ENCODE measurements at places on chromosomes 1 and 21.

GRCh38 chr1:115547696-115548095 is 94.1 kb upstream of the VANGL1 start:
- DNase-seq = no peak

DNA sequence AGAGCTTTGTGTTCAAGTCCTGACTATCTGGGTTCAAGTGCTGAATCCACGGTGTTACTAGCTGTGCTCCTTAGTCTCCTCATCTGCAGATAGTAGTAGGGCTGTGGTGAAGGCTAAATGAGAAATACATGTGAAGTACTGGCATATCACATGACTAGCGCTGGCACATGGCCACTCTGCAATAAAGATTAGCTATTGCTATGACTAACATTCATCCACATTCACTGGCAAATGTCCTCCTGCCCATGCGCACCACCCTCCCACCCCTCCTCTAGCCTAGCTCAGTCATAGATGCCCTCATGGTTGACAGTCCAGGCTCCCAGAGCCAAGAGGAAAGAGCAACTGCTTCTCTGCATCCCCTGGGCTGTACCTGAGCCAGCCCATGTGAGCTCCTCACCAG is 8.5 kb upstream of the COL8A2 start:
- DNase-seq = no peak

DNA sequence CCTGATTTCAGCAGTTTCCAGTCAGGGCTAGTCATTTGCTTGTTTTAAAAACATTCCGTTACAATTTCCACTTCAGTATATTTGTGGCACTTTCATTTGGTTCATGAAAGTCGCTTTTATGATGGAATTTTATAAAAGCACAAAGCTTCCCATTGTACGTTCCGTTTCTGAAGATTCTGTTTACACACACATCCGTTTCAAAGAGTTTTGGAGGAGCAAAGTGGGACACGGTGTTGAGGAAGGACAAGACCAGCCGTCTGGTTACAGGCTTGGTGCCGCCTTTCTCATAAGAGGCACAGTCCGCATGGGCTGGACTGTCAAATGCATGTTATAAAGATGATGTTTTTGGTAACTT is 60.3 kb downstream of the FAAP20 start:
- DNase-seq = no peak

GRCh38 chr1:29465755-29466154 is 229.4 kb downstream of the PTPRU start:
- no peak for DNase-seq

- DNase-seq = no peak
Observed at GRCh38 chr1:39173995-39174380, 30.5 kb upstream of the MACF1 start.

GRCh38 chr1:204660509-204660908 is 25.0 kb downstream of the LRRN2 start:
- DNase-seq = no peak

DNA sequence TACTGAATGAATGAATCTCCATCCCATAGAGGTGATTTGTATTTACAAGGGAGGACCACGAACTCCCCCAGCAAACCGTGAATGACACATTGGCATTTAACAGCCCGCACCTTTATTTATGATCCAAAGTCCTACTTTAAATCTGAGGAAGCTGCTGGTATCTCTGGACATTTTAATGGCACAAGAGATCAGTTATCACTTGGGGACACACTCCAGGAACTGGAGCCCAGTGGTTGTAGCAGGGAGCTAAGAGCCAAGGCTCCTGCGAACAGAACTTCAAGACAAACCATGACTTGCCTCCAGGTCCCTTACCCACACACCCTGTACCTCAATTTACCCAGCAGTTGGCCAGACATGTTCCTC is 1.2 kb downstream of the CTNNBIP1 start:
- DNase-seq = no peak

DNA sequence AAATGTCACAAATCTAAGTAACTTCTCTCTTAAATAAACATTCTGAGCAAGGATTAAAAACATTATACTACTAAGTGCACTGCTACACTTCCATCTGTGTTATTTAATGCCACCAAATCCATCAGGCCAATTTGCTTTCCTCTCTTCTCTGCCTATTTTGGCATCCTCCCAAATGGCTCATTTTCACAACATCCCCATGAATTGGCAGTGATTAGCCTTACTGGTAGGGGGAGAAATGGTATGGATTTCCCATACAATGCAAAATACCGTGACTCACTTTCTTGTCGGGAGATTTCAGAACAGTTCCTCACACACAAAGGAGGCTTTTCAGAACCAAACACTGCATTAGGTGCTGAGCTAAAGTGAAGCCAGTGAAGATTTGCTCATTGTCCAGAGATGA is 195.7 kb downstream of the MIS18A start:
- DNase-seq = no peak

DNA sequence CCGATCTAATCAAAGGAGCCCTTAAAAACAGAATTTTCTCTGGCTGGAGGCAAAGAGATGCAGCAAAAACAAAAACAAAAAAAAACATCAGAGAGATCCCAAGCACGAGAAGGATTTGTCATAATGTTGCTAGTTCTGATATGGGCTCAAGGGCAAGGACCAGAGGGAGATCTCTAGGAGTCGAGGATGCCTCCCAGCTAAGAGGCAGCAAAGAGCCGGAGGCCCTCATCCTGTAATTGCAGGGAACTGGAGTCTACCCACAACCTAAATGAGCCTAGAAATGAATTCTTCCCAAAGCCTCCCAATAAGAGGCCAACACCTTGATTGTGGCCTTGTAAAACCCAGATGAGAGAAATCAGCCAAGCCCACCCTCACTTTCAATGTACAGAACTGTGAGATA is 12.0 kb downstream of the GNG12 start:
- no peak for DNase-seq

- DNase-seq = no peak
Observed at GRCh38 chr1:153567621-153568366, 2.1 kb upstream of the S100A2 start.

DNA sequence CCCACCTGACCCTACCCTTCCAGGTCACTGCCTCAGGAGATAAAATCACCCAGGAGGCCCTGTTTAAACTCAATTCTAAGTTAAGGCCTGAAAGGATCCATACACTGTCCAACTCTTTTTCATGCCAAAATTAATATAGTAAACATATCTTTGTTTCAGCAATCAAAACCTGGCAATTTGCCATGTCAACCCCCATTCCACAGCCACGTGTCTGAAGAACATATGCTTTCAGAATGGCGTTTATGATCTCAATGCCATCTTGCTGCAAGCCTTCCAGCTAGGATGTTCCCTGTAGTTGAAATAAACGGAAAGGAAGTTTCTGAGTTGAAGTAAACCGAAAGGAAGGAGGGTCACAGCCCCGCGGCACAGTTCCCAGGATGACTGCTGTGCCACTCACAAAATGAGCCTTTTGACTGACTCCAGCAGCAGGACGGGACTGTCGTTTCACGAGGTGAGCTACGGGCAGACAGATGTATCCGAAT is 472.0 kb downstream of the SMYD3 start:
- no peak for DNase-seq

- no peak for DNase-seq
Observed at GRCh38 chr1:243260221-243260880, 4.5 kb downstream of the SDCCAG8 start.

DNA sequence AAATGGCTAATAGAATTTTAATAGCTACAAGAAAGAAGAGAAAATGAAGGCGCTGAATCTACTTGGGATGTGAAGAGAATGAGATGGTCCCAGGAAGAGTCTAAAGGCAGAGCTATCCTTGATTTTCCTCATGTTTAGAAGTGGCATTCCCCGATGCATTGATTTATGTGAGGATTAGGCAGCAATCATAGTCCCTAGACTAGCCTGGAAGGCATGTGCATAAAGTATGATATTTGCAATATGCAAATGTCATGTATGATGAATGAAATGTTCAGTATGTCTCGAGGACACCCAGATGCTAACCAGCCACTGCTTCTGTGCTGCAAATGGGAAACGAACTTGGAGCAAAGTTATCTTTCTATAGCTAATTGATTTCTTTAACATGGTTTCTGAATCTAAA is 641.5 kb upstream of the PLXNA2 start:
- DNase-seq = no peak

DNA sequence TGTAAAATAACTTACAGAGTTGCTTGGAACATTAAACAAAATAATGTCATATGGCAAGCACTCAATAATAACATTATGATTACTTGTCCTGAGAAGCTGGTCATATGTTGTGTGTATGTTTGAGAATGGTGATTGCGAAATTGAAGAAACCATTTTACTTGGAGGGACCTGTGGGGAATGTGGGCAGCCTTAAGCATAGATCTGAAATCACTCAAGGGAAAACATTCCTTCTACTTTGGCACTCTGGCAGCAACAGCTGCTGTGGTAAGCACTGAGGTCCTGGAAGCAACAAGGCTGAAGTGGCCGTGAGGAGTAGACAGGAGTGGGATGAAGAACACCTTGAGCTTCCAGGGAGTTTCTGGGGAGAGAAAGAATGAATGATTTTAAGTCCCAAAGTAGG is 165.4 kb upstream of the ADAMTS5 start:
- no peak for DNase-seq

- DNase-seq = no peak
Observed at GRCh38 chr1:25563330-25564215, 20.2 kb downstream of the LDLRAP1 start.

DNA sequence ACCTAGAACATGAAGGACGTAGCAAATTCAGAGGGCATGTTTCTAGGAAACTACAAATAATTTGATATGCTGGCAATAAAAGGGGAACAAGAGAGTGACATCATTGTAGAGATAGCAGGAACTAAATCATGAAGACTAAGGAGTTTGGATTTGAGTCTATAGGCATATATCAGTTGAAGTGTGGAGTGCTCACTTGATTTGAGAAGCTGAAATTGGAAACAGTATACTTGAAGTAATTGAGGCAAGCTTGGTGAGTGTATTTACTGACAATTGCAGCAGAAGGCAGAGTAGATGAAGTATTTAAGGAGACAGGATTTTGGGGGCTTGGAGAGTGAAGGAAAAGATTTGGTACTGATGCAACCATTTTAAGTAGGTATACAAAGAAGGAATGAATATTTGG is 6.4 kb upstream of the TMCO2 start:
- DNase-seq = no peak

DNA sequence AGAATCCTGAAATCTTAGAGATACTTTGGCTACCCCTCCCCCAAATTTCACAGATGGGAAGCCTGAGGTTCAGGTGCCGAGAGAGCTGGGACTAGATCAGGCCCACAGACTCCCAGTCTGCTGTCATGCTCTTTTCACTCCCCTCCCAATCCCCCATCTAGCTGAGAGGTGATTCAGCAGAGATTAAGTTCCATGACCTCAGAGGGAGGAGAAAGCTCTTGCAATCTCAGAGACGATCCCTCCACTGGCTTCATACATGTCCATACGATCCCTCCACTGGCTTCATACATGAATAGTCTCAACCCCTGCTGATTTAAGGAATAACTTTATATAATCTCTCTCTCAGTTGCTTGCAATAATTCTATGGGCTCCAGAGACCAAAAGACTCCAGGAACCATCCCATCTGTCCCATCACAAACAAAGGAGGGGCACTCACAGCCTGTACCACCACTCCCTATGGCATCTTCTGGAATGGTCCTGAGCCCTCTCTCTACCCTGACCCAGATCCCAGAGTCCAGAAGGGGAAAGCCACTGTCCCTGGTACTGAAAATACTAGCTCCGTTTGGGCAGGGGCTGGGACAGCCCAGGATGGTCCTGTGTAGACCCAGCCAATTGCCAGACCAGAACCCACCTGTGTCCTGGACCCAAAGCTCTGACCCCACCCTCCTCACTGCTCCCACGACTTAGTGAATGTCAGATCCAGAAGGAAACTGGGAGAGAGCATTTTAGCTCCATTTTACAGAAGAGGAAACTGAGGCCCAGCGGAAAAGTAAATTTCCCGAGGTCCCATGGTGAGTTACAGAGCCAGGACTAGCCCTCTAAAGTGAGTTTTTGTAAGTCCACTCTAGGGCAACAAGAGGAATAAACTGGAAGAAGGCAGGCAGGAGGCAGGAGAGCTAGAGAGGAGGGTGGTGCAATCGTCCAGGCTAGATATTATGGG is 27.1 kb downstream of the RIMS3 start:
- no peak for DNase-seq

GRCh38 chr1:171855381-171855780 is 14.1 kb downstream of the DNM3 start:
- DNase-seq = no peak

DNA sequence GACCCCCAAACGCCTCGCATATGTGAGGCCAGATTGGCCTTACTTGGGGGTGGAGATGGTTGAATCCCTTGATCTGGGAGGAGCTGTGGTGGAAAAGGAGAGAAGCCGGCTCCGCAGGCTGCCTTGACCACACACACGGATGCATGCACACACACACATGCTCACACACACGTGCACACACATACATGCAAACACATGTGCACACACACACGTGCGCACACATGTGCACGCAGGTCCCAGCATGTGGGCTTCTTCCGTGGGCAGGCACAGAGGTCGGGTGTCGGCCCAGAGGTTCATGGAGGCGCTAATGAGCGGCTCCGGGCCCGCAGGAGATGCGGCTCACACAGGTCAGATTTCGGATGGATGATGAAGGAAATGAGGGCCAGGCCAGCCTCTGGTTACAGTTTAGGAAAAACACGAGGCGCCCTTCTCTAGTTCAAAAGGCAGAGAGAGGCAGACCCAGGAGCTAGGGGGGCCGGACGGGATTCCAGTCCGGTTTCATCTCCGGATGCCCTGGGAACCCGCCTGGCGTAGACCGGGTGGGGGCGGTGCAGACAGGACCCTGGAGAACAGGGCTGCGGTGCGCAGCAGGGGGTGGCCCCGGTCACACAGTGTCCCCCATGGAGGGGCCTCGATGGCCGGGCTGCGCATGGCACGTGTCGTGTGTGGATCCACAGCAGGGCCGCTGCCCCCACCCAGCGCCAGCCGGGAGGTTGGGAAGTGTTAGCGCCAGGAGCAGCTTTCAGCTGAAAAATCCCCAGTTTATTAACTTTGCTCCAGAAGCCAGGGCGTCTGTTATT is 91.1 kb upstream of the ACTRT2 start:
- no peak for DNase-seq

- DNase-seq = no peak
Observed at GRCh38 chr1:18725231-18725895, 94.7 kb downstream of the PAX7 start.

DNA sequence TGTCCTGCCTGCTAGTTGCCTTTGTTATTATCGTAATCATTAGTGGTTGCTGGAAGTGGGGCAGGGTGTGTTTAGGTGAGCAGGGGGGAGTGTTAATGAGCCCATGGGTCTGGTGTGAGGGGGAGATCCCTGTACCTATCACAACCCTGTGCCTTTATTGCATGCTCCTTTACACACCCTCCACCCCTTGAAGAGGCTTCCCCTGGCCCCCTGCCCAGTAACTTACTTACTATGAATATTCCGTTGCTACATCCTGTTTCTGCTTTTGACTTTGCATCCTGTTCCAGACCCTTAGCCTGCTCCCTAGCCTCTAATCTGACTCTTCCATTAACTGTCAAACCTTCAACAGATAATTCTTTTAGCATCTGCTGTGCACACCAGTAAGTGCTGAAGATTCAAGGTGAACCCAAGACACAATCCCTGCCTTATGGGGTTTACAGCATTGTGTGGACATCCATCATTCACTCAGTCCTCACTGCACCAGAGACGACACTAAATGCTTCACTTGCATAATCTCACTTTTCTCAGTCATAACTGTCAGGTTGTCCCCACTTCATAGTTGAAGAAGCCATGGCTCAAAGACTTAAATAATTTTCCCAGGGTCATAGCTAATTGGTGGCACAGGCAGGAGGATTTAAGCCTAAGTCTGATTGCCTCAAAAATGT is 47.9 kb downstream of the CDC7 start:
- DNase-seq = no peak

All from activated CD8-positive, alpha-beta memory T cell treated with anti-CD3 and anti-CD28 coated beads for 1 hour (primary cell).